ENCODE measurements at places on chromosomes 7 and 10.
A peak's percentile ranks its signal among the peaks of the same experiment; 100 is the strongest.

DNA sequence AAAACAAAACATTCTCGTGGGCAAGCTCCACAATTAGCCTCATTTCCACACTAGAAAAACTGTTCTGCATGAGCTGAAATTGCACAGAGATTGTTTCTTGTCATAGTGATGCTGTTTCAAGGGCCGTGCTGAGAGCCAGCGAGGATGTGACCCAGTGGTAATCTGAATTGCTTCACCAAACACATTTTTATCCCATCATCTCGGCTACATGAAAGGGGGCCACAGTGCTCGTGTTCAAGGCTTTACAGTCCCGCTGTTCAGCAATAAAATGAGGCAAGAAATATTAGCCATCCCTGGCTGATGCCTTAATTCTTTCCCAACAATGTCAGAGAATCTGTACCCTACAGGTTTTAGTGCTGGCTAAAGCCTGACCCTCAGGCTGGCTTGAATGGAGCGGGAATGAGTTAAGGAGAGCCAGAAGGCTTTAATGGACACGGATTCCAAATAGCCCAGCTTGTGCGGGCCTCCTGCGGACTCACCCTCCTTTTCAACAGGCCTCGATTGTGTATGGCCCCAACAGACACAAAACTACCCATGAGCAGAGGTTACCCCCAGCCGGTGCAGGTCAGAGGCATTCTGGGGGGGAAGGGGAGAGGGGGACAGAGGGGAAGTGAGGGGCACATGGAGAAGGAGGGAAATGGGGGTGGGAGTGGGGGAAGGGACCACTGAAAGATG is 2.0 kb upstream of the GDF10 start:
- no peak for DNase-seq

DNA sequence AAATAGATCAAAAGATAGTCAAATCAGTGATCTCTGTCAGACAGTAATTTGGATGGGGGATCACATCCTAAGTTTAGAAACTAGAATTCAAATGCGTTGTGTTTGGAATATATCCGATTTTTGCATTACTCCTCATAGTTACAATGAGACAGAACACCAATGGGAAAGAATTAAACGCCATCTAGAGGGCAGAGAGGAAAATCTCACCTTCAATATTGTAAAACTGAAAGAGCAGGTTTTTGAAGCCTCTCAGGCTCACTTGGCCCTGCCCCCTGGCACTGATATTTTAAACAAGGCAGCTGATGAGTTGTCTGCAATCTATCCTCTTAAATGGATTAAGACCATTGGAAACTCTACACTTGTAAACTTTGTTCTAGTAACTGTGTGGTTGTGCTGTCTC is 17.7 kb downstream of the FRG2B start:
- no peak for DNase-seq

- no peak for DNase-seq
Measured at GRCh38 chr10:4316161-4316810, 509.7 kb upstream of the AKR1E2 start.

DNA sequence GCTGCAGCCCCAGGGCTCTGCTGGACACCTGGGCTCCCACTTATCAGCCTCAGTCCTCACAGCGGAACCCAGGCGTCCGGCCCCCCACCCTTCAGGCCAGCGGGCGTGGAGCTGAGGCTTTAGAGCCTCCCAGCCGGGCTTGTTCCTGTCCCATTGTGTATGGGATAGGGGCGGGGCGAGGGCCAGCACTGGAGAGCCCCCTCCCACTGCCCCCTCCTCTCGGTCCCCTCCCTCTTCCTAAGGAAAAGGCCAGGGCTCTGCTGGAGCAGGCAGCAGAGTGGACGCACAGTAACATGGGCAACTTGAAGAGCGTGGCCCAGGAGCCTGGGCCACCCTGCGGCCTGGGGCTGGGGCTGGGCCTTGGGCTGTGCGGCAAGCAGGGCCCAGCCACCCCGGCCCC is 2.7 kb downstream of the NOS3 start:
- no peak for DNase-seq

GRCh38 chr7:7257899-7258692 is 75.8 kb downstream of the C1GALT1 start:
- DNase-seq, result peak; percentile 26

- DNase-seq, result no peak
Measured at GRCh38 chr10:68271196-68271882, 39.4 kb upstream of the ATOH7 start.

GRCh38 chr10:121405549-121405948 is 192.7 kb downstream of the FGFR2 start:
- DNase-seq, result no peak

DNA sequence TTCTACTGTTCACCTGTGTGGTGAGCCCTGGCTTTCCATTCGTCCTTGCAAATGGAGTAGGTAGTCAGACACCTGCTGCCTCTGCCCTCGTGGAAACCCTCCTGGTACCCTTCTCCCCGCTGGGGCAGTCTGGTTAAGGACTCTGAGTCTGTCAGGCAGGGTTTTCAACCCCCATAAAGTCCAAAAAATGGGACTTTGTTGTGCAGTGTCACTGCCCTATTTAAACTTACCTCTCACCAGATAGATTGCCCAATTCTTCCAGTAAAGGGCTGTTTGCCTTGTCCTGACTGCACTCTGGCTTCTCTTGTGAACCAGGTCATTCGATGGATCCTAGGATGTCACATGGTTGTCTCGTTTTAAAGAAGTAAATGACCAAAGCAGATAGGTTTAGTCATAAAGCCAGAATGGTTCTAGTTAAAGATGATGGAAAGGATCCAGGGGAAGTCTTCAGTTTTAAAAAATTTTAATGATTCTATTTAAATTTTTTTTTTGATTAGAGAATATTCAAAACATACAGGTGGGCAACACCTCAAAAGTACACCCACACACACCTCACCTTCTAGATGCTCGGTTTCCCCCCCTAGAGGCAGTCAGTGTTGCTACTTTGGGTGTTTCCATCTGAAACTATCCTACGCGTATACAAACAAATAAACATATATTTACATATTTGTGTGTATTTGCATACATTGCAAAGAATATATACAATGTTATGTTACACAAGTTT is 22.0 kb downstream of the TMEM176B start:
- DNase-seq, result no peak

GRCh38 chr7:8177109-8177933 is 84.6 kb downstream of the ICA1 start:
- no peak for DNase-seq

GRCh38 chr10:515674-516073 is 173.8 kb downstream of the DIP2C start:
- no peak for DNase-seq

- DNase-seq, result no peak
Measured at GRCh38 chr10:3729397-3729976, 55.5 kb downstream of the KLF6 start.

DNA sequence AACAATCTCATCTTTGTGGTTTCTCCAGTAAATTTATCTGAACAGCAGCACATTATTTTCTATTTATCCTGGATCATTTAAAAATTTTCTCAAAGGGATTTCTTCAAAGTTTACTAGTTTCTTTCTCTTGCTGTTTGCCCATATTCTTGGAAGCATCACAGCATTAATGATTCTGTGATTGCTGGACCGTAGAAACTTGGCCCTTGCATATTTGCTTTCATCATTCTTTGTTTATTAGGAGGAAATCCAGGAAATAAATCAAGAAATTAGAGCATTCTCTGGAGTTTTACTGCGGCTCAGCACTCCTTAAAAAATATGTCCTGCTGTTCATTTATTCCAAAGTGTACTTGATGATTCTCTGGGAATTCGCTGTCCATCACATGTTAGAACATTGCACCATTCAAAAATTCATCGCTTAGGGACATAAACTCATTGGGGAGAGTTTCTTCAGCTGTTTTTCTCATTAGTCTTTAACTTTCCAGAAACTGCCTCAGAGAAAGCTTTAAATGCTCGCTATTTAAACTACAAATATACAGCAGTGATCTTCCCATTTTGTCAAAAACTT is 264.0 kb upstream of the CDC14C start:
- DNase-seq, result no peak

- DNase-seq, result no peak
Measured at GRCh38 chr7:92150450-92151017, 16.3 kb upstream of the CYP51A1 start.
